ENCODE measurements at places on chromosomes 13 and 19.
A peak's percentile ranks its signal among the peaks of the same experiment; 100 is the strongest.

DNA sequence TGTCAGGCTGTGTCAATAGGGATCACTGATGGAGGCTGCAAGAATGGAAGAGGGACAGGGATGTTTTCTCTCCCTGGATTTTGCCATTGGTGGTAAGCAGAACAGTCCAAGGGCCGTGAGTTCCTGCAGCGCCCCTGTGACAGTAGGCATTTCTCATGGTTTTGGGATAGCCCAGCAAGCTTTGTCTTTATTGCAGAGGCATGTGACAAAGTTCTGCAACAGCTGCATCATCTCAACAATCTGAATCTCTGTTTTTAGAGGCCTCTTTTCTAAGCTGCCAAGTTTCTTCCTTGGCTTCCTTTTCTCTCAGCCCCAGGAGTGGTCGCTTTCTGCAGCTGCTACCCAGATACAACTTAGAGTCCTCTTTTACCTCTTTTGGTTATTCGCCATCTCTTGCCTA, 95.7 kb upstream of the TSHZ3 start:
- DNase-seq = no peak

GRCh38 chr19:28009696-28010095, 1203.3 kb downstream of the UQCRFS1 start:
- DNase-seq = peak; percentile 20

DNA sequence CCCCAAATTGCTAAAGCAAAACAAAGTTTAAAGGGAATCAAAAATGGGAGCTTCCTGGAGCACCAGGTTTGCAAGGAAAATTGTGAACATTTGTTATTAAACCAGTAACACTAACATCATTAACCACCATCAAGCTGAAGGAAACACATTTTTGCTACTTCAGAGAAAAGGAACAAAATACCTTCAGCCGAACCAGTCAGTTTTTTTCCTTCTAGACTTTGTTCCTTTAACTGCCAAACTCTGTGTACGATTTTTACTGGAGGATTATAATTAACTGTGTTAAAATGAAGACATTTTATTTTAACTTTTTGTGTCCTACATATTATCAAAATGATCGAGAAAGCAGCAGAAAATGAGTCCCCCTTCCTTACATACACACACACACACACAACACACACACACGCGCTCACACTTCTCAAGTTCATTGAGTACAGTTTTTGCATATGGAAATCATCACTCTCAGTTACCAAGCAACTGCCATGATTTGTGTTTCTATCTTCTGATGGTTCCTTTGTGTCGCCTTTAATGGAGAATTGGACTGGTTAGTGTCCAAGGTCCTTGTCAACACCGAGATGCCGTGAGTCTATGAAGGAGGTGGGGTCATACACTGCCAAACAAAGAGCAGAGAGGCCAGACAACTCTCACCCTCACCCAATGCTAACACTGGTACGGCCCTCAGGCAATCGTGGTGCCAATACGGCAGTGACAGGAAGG, 9.8 kb upstream of the SERP2 start:
- DNase-seq = no peak

GRCh38 chr19:30781047-30781446, 408.9 kb downstream of the ZNF536 start:
- DNase-seq = no peak

DNA sequence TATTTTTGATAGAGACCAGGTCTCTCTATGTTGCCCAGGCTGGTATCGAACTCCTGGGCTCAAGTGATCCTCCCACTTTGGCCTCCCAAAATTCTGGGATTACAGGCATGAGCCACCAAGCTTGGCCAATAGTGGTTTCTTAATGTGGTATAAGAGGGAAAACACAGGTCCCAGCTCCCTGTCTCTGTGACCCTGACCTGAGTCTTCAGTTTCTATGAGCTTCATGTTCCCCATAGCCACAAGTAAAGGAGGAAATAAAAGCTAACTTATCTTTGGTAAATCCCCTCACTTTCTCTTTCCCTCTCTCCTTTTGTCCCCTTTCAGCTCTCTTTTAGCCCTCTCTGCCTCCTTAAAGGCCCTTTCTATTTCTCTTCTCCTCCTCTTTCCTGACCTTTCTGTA, 50.3 kb downstream of the ABCC4 start:
- DNase-seq = no peak

DNA sequence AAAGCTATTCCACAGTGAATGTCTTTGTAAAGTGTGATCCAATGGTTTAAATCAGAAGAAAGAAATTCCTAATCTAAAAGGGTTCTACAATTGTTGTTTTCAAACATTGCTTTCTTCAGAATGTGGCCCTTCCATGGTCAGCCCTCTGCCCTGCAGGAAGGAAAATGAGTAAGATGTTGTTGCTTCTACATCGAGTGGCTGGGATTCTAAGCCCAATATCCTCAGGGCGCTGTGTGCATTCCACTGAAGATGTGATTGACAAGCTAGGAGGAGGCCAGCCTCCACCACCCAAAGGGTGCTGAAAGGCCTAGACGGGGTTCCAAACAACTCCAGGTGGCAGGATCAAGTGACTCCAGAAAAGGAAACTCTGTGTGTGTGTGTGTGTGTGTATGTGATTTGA, 316.9 kb upstream of the TSHZ3 start:
- DNase-seq = no peak

DNA sequence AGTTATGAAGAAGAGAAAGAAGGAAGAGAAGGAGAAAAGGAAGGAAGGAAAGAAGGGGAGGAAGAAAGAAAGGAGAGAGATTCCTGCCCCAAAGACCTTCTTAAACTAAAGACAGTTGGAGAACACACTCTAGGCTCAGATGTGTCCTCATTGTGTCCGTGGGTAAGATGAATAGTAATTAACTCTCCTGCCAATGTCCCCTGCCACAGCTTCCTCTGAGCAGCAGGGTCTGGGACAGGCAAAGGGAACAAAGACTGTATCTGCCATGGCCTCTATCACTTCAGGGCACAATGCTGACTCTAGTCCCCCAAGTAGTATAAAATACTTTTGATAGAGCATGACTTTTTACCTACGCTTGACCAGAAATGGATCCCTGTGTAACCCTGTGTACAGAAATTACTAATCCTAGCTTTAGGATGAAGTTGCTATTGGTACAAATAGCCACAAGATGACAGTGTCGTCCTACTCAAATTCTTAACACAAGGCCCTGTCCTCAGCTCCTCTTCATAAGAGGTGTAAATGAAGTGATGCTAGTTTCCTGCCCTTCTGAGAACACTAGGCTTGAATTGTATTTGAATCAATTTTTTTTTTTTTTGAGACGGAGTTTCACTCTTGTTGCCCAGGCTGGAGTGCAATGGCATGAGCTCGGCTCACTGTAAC, 186.2 kb upstream of the GPR12 start:
- DNase-seq = peak; percentile 70

GRCh38 chr19:9727644-9728043, 40.9 kb downstream of the ZNF846 start:
- no peak for DNase-seq

DNA sequence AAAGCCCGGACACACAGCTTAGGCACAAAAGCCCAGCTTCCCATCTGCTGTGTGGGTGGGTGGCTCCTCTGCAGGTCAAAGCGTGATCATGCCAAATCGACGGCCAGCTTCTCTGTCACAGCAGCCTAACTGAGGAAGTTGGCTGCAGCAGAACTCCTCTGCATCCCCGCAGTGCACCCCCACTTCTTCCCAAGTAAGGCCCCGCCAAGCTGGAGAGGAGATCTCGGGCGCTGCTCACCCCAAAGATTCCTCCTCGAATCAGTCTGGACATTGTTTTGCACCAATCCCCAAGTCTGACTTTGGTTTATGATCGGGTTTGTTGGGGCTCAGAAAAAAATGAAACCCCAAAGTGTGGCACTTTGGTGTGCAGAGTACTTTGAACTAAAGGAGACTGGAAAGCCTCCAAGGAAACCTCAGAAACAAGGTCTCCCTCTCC, 19.7 kb upstream of the CPB2 start:
- DNase-seq = no peak

DNA sequence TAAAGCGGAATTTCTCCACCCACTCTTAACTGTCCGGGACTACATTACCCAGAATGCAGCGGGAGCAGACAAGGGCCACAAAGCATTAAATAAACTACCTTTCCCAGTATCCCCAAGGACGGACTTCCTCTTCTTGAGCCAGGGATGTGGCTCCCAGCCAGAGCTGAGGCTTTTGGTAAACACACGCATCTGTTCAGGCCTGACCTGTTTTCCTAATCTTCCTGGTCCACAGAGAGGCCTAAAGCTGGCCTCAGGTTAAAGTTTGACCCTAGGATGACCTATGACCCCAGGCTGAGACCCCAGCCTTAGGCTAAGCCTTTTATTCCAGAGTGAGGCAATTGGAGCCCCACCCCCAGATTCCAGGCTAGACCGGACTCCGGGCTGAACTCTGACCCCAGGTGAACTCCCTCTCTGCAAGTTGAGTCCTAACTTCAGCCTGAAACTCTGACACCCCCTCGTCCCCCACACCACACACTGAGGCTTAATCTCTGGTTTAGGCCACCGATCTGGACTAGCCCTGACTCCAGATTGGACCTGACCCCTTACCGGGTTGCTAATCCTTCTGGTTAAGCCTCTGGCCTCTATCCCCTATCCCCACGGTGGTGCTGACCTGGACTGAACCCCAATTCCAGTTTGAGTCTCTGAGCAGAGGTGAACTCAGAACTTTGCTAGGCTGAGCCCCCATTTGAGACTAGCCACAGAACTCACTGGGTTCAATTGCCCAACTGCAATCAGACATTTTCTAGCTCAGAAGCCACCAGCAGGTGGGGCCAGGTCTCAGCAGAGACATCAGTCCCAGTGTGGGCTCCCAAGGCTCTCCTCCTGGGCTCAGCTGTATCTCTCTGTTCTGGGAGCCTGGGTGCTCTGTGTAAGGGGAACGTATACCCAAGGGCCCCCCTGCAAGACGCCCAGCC, 750 bp upstream of the GPR108 start:
- DNase-seq = peak; percentile 62

GRCh38 chr13:40994581-40995230, 24.4 kb downstream of the ELF1 start:
- DNase-seq = no peak

- no peak for DNase-seq
Observed at GRCh38 chr13:74438901-74439300, 304.7 kb upstream of the KLF12 start.

- DNase-seq = no peak
Observed at GRCh38 chr19:18278521-18279265, 2.7 kb downstream of the JUND start.

DNA sequence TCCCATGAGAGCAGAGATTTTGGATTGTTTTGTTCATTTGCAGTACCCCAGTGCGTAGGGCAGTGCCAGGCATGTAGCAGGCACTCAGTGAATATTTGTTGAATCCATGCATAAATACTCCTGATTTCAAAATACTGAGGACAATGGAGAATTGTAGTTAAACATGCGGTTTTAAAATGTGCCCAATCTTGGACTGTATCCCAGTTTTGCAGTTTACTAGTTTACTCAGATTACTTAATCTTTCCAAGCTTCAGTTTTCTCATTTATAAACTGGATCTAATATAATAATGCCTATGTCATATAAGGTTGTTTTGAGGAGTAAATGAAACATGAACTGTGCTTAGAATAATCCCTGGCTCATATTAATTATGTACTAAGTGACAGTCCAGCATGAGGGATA, 39.0 kb downstream of the RCBTB2 start:
- no peak for DNase-seq

GRCh38 chr19:8355631-8356402, 8.1 kb upstream of the ANGPTL4 start:
- DNase-seq = peak; percentile 85

DNA sequence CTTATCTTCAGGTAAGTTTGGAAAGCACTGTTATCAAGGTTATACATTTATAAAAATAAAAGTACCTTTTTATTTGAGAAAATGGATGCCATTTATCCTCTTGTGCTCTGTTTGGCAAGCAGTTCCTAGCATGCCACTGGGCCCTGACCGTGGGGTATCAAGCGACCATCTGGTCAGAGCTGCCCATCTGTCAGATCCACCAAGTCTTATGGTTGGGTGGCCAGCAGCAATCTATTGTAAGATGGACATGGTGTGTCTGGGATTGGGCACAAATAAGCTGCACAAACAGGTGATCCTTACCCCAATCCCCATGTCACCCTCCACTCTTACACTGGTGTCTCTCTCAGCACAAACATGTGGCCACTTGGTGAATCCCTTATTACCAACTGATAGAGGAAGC, 178.5 kb downstream of the DLEU7 start:
- no peak for DNase-seq

- no peak for DNase-seq
Observed at GRCh38 chr13:39874331-39875053, 219.0 kb downstream of the COG6 start.

DNA sequence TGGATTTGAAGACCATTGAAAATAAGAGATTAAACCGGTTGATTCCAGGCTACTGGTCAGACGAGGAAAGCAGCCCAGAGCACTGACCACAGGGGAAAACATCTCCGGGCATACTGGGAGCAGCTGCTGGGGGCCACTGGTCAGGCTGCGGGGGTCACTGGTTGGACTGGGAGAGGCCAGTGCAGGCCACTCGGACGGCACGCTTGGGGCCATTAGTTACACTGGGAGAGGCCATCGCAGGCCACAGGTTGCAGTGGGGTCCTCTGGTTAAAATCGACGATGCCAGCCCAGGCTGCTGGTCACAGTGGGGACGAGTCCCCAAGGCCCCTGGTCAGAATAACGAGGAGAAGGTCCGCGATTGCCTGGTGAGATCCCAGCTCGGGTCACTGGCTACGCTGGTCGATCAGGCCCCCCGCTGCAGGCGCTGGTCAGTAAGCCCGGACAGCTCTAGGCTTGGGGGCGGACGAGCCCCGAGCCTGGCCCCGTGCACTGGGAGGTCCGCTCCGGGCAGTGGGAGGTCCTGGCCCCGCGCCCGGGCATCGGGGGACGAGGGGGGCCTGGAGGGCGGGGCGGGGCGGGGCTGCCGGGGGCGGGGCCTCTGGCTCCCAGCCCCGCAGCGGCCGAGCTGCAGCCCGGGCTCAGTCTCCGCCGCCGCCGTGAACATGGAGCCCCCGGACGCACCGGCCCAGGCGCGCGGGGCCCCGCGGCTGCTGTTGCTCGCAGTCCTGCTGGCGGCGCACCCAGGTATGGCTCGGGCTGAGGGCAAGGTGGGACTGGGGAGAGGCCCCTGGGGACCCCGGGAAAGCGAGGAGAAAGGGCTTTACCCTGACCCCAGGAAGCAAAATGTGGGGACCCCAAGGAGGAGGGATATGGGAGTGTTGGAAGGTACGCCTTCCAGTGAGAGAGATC, at the start of gene BCAM:
TSS of gene BCAM (plus strand) at position 641 of the 909 bp plus-strand sequence. CDS start at position 663, 22 bp downstream.
- peak; percentile 97 for DNase-seq

- no peak for DNase-seq
Observed at GRCh38 chr13:41017159-41017558, 2.0 kb downstream of the ELF1 start.

DNA sequence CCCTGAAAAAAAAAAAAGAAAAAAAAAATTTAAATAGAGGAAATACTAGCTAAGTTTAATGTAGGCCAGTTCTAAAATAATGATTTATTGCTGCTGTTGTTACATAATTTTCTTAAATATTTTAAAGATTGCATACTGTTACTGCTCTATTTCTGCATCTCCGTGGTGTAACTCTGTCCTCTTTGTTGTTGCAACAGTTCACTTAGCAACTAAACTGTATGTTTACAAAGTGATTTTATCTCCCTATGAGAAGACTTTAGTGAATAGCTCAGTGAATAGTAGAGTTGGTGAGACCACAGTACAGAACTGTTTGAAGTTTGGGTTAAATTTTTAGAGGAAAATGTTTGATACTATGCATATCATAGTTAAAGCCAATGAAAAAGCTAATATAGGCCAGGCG, 19.4 kb downstream of the BRCA2 start:
- DNase-seq = no peak

Data from AG20443 (cell line).